ENCODE measurements at places on chromosomes 1 and 21. TPM values are rescaled to one million over a fixed set of nuclear protein-coding genes. Genes with fewer than 3 reads are reported as not detected.

SERINC2 gene
- polyA plus RNA-seq = 32.6 TPM

HMGCS2 gene
- 80.0 TPM for polyA plus RNA-seq

EFNA1 gene
- 78.3 TPM for polyA plus RNA-seq

TTC13 gene
- polyA plus RNA-seq = 16.8 TPM

VHLL gene
- not detected for polyA plus RNA-seq

CD53 gene
- 5.4 TPM for polyA plus RNA-seq

IL22RA1 gene
- 2.3 TPM for polyA plus RNA-seq

JUN gene
- polyA plus RNA-seq = 109 TPM

CD1B gene
- not detected for polyA plus RNA-seq

IGFN1 gene
- 0.29 TPM for polyA plus RNA-seq

ZNF697 gene
- 23.7 TPM for polyA plus RNA-seq

CELA3B gene
- not detected for polyA plus RNA-seq

MIA3 gene
- polyA plus RNA-seq = 65.7 TPM

FCMR gene
- polyA plus RNA-seq = 2.0 TPM

PCBP3 gene
- polyA plus RNA-seq = 1.7 TPM

CLCA4 gene
- not detected for polyA plus RNA-seq

MYBPH gene
- polyA plus RNA-seq = 0.32 TPM

ZNF695 gene
- polyA plus RNA-seq = 4.5 TPM

S100A7 gene
- polyA plus RNA-seq = not detected

SPRR5 gene
- polyA plus RNA-seq = not detected

SHE gene
- 9.6 TPM for polyA plus RNA-seq

LRRC41 gene
- polyA plus RNA-seq = 77.8 TPM

UBXN10 gene
- polyA plus RNA-seq = 6.9 TPM

SSU72 gene
- polyA plus RNA-seq = 79.1 TPM

TRABD2B gene
- 17.2 TPM for polyA plus RNA-seq

TEX38 gene
- polyA plus RNA-seq = 0.17 TPM

KDF1 gene
- 8.6 TPM for polyA plus RNA-seq

PTGS2 gene
- 0.67 TPM for polyA plus RNA-seq

CD1E gene
- polyA plus RNA-seq = 0.18 TPM

OR10J1 gene
- polyA plus RNA-seq = not detected

GJC2 gene
- polyA plus RNA-seq = 0.46 TPM

NMNAT2 gene
- 3.4 TPM for polyA plus RNA-seq

IPP gene
- 29.8 TPM for polyA plus RNA-seq

UMODL1 gene
- polyA plus RNA-seq = 0.04 TPM

MMEL1 gene
- polyA plus RNA-seq = 2.5 TPM

DIRAS3 gene
- 1.8 TPM for polyA plus RNA-seq

DNM3 gene
- 5.4 TPM for polyA plus RNA-seq

FABP3 gene
- 77.2 TPM for polyA plus RNA-seq

CREG1 gene
- 130 TPM for polyA plus RNA-seq

TSTD1 gene
- 43.0 TPM for polyA plus RNA-seq

NKAIN1 gene
- polyA plus RNA-seq = 3.5 TPM

TRIM67 gene
- polyA plus RNA-seq = 0.07 TPM

GUCA2A gene
- polyA plus RNA-seq = not detected

GALE gene
- polyA plus RNA-seq = 30.1 TPM

SYT11 gene
- polyA plus RNA-seq = 20.7 TPM

GJB4 gene
- polyA plus RNA-seq = 0.28 TPM

COL6A1 gene
- 201 TPM for polyA plus RNA-seq

ZFP69B gene
- polyA plus RNA-seq = 5.5 TPM

ITLN2 gene
- polyA plus RNA-seq = not detected

SH2D1B gene
- polyA plus RNA-seq = 0.08 TPM

AADACL3 gene
- polyA plus RNA-seq = not detected

RGS7 gene
- polyA plus RNA-seq = 6.3 TPM

DVL1 gene
- 27.5 TPM for polyA plus RNA-seq

RGS13 gene
- polyA plus RNA-seq = not detected

TDRD5 gene
- polyA plus RNA-seq = 5.4 TPM

MYCL gene
- 6.7 TPM for polyA plus RNA-seq

FALEC gene
- 0.44 TPM for polyA plus RNA-seq

PPIH gene
- 53.9 TPM for polyA plus RNA-seq

All from right renal cortex interstitium (tissue), 3 donors.